ENCODE measurements at places on chromosomes 13 and 19.

- DNase-seq, result no peak
Measured at GRCh38 chr19:57559008-57559403, 657 bp downstream of the ZNF550 start.

DNA sequence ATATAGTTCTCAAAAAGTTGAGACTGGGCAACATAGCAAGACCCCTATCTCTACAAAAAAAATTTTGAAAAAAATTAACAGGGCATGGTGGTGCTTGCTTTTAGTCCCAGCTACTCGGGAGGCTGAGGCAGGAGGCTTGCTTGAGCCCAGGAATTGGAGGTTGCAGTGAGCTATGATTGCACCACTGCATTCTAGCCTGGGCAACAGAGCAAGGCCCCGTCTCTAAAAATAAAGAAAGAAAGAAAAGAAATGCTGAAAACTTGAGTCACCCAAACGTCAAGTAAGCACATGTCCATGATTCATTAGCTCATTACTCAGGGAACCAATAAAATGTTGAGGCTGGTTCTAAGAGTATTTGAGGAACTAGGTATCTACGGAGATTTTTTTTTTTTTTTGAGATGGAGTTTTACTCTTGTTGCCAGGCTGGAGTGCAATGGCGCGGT is 33.9 kb upstream of the SEMA6B start:
- no peak for DNase-seq

- no peak for DNase-seq
Measured at GRCh38 chr13:73532987-73533510, 474.2 kb downstream of the KLF5 start.

DNA sequence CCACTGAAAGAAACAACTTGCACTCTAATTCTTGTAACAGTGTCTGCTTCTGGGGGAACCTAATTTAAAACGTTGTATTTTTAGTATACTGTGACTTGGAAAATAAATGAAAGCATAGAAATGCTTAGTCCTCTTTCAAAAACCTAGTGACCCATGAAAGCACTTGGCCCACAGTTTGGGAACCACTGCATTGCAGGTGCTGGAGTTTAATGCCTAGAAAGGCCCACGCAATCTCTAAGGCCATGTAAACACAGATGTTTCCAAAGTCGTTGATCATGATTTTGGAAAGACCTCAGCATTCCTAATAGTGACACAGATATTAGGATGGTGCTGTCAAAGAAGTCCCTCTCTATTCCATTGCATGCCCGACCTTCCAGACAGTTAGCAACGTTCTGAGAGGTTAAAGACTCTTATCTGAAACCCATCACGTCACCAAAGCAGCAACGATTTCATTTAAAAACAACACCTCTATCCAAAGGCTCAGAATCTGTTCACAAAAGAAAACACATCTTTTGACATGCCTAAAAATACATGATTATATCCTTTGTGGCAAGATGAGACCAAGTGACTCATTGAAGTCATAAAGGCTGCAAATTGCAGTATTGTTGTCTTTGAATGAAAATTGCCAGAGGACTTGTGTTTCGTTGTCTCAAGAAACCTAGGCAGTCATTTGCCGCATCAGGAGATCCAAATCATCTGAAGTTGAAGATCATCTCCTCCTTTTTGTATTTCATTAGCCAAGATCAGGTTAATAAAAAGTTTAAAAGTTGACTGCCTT is 328.0 kb upstream of the ZNF507 start:
- DNase-seq, result no peak

GRCh38 chr19:51226067-51226466 is 1.2 kb downstream of the CD33 start:
- DNase-seq, result no peak

DNA sequence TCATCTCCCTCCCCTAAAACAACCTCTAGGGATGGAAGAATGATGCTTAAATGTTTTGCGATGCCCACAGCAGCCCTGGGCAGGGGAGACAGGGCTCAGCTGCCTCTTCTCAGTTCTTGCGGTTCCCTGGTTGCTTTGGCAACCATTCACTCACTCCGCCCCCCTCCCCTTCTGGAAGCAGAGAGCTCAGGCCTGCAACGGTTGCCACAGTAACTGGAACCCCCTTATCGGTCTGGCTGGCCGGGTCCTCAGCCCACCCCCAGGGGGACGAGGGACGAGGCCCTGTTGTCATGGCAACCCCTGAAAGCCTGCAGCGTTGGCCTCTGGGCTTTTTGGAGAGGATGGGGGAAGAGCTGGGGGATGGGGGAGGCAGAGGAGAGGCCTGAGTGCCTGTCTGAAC is 19.5 kb downstream of the NOVA2 start:
- no peak for DNase-seq

- DNase-seq, result no peak
Measured at GRCh38 chr19:879711-880438, 13.1 kb downstream of the MED16 start.

- DNase-seq, result no peak
Measured at GRCh38 chr13:47794963-47795362, 206.1 kb downstream of the SUCLA2 start.

DNA sequence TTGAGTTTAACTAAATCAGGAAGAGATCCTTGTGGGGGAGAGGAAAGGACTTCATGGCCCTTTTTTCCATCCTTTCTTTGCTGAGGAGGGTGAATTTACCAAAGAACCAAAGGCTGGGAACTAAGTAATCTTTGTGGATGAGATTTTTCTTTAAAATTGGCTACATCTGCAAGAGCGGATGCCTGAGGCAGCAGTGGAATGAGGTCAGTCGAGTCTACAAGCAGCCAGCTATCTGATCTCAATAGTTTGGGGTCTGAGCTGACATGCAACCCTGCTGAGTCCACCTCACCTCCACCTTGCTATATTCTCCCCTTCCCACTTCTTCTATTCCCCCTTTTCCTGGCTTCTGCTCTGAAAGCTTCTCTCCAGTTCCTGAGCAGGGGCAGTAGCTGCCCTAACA is 3.6 kb upstream of the DNAJC15 start:
- DNase-seq, result no peak

- DNase-seq, result no peak
Measured at GRCh38 chr19:39372941-39373340, 18.0 kb downstream of the PAF1 start.

- no peak for DNase-seq
Measured at GRCh38 chr13:82294226-82294625, 1588.0 kb downstream of the SLITRK1 start.

DNA sequence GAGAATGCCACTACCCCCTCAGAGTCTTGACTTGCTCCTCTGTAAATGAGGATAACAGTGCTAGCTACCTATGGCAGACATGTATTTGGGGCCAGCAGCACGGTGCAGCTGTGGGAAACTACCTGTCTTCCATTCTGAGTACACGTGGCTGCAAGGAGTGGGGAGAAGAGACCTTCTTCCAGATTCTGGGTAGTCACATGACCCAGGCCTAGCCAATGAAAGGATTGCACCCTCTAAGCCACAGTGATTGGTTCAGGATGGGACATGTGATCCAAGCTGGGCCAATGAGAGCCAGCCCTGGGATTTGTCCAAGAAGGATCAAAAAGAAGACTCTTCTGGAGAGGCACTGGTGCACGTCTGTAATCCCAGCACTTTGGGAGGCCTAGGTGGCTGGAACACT is 5.5 kb downstream of the ZNRF4 start:
- no peak for DNase-seq

DNA sequence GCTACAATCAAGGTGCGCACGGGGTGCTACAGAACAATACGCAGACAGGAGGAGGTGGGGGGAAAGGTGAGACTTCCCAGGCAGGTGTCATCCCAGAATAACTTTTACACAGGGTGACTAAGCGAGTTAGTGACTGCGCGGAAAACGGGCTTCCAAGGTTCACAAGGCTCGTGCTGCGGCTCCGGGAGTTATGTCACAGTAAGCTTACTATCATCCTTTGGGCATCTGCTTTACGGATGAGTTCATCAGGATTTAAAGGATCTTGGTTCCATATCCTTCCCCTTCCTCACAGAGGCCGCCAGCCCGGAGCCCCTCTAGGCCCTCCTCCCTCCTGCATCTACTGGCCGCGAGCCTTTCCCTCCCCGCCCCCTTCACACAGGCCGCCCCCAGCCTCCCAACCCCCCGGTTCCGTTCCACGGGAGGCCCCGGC is 474 bp upstream of the IFT88 start:
- no peak for DNase-seq

DNA sequence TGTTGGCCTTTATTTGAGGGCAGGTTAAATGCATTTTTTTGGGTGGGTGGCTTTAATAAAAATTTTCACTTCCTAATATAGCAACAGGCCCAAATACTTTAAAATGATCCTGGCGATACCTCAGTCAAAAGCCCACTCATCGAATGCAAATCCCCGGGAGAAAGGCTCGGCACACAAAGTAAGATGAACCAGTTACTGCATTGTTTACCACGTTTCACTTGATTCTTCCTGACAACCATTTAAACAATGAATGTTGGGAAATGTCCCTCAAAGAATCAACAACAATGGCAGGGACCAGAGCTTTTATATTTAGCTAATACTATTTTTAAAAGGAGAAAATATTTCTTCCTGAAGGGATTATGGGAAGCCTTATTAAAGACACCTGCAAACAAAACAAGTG is 187.7 kb downstream of the ABCC4 start:
- no peak for DNase-seq

DNA sequence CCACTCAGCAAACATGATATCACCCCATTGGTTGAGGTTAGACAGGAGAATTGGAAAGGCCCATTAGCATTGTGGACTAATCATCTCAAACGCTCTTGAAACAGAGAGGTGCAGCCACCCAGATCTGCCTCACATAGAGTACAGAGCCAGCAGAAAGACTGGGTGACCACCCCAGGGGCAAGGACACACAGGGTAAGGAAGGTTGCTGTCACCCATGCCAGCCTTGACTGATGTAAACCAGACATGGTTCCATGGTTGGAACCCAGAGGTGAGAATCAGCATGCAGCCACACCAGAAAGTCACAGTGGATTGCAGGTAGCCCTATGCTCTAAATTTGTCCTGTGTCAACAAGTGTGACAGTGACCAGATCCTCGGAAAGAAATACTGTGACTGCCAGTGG is 1268.8 kb downstream of the EFNB2 start:
- DNase-seq, result no peak

DNA sequence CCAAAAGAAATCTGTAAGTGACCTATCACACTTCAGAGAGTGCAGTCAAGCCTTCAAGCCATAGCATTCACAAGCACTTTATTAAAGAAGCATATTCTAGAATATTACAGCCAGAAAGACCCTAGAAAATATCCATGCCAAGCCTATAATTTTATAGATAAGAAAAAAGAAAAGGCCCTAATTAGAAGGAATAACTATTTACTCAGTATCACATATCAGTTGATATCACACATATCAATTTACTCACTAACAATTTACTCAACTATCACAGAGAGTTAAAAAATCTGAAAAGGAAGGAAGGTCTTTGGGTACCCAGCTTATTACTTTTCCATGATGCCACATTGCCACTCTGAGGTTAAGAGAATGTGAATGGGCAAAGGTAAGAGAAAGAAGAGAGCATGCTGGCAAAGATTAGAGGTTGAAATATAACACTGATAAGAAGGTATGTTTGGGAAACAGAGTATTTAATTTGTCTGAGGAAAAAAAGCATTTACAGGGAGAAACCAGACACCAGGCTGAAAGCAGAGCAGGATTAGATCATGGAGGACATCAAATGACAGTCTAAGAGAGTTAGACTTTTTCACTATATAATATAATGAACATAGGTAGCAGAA is 186.2 kb downstream of the VWA8 start:
- DNase-seq, result no peak

GRCh38 chr19:32208060-32208459 is 137.3 kb upstream of the ZNF507 start:
- DNase-seq, result no peak

DNA sequence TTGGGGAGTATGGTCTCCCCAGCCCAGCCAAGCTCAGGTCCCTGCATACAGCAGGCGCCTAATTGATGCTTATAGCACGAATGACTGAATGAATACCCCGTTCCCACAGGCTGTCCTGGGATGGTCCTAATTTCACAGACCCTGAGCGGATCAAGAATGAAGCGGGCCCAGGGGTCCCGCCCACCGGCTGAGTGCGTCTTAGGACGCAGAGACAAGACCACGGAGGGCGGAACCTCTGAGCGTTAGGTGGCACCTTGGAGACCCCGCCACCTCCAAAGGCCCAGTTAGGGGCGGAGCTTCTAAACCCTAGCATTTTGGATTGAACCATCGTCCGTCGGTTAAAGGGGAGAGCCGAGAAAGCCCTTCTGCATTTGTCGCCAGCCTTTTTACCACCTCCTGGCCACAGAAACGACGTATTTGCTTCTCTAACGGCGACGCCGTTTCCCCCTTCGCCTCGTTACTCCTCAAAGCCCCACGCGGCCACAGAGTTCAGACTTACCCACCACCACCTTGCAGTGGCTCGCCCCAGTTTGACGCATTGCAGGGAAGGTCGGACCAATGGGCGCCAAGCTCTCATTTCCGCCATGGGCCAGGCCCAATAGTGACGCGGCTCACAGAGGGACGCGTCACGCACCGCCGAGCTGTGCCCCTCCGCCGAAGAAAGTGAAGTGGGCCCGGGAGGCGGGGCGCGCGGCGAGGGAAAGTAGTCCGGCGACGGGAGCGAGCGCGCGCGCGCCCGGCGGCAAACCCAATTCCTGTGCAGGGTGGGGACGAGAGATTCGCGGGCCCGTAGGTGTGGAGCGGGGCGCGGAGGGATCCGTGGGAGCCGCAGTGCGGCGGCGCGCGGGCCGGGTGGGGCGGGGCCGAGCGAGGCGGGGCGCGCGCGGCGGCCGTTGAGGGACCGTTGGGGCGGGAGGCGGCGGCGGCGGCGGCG is 479 bp upstream of the CALM3 start:
- DNase-seq, result peak; percentile 81

DNA sequence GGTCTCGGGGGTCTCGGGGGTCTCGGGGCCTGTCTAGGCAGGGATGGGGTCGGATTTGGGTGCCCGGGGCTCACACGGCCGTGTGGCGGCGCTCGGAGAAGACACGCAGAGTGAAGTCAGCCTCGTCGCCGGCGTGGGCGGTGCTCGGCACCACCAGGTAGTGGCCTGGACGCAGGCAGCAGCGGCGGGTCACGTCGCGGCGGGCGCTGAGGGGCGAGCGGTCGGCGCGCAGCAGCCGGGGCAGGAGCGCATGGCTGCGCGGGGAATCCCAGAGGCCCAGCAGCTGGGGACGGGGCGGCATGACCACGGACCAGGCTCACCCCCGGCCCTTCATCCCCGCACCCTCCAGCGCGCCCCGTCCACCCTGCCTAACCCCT is 8.2 kb downstream of the CAPN12 start:
- no peak for DNase-seq

GRCh38 chr19:17775991-17776803 is 18.7 kb upstream of the B3GNT3 start:
- DNase-seq, result no peak

DNA sequence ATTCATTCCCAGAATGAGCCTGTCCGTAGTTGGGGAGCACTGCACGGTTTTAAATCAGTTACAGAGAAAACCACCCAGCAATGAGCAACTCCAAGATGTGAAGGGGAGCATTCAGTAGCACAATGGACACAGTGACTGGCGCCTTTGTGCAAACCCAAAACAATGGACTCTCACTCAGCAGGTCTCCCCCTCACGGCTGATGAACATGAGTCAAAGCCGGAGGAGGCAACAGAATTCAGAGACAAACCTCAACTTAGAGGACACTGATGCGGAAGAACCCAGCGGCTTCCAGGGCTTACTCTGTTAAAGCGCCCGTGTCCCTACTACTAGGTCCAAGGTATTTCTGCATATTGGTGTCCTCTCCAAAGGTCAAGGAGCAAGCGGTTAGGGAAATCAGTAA is 17.7 kb downstream of the PLEKHF1 start:
- no peak for DNase-seq
